NCI-H526 treated with DMSO at 0.1 percent for 48 hours (cell line): ENCODE measurements at places on chromosomes 11 and 22.
A peak's percentile ranks its signal among the peaks of the same experiment; 100 is the strongest.

DNA sequence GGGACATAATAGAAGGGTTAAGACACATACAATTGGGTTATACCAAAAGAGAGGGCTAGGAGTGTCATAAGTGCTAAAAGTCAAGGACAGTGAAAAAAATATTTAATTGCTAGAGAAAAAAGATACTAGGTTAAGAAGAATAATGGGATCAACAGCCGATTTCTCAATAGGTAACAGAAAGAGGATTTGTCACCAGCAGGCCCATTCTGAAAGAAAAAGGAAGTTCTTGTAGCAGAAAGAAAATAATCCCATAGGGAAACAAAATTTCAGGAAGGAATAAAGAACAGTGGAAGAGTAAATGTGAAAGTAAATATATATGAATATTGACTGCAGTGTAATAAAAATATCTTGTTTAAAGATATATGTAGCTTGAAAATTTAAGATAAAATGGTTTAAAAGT lies 43.3 kb upstream of the ADORA2A start:
- DNase-seq, result no peak

- no peak for DNase-seq
These were observed 43.0 kb upstream of the RTL6 start for GRCh38 chr22:44540756-44541670.

GRCh38 chr11:64210301-64211020 lies 3.9 kb downstream of the FERMT3 start:
- no peak for DNase-seq

GRCh38 chr11:70153133-70153727 lies 49.9 kb upstream of the FADD start:
- DNase-seq, result no peak

DNA sequence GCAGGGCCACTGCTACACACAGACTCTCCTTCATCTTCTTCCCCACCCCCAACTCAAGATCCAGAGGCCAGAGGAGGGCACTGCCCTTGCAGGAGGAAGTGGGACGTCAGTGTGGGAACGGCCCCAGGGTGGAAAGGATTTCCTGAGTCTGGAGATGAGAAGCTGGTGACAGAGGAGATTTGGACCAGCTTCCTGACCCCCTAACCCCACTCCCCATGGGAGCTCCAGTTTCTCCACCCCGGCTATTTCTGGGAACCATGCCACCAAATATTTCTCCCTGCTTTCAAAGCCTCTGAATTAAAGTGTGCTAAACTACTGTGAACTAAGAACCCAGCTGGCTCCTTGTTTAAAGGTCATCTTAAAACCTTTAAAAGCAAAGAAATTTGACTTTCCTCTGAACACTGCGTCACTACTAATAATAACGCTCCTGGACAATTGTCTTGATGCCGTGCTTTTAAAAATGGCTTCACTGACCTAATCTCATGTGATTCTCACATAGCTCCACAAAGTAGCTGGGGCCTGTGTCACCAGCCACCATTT lies 46.6 kb downstream of the CWC15 start:
- no peak for DNase-seq

GRCh38 chr11:86737737-86738136 lies 62.6 kb upstream of the PRSS23 start:
- no peak for DNase-seq

- no peak for DNase-seq
These were observed 33.9 kb upstream of the EIF3M start for GRCh38 chr11:32549611-32550187.

DNA sequence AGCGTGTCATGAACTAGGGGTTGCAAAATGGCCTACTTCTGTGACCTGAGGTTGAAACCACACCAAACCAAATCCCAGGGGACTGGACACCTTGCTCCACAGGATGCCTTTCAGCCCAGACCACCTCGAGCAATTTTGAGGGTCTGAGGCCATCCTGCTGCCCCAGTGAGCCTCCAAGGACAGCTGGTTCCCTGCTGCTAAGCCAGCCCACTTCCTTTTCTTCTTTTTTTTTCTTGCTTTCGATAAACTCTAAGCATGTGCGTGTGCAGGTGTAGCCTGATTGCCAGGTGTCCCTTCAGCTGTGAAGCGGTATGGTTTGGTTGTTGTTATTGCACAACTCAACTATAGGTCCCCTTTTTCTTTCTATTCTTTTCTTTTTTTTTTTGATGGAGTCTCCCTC lies 2.7 kb downstream of the CRYBB1 start:
- DNase-seq, result no peak

DNA sequence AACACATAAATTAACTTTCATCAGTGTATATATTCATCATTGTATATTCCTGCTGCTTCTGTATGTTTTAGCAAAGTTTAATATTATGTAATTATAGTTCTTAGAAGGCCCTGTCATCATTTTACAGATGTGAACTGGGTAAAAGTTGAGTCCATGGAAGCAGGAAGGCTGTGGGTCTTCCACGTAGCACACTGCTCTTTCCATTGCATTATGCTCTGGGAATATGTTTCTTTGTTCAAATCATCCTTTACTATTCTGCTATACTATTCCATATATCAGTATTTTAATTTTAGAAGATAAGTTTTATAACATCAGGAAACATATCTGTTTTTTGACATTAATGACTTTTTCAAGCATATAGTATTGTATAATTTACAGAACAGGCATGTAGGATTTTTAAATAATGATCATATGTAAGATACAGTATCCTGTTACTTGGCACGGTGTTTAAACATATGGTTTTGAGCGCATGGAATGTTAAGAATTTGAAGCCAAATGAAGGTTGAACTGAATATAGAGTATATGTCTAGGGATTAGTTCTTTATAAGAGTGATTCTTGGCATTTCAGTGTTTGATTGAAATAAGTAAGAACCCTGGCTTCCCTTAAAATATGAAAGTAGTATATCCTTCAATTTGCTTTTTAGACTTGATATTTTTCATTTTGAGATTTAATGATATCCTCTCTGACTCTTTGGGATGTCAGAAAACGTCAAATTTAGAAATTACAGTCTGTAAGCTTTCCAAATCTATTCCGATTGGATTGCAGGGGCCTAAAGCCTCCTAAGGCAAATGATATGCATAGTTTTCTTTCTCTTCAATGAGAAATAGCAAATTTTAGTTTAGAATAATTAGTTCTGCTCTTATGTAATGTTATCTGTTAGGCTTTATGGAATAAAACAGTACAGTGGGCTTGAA lies 8.6 kb downstream of the CCDC81 start:
- no peak for DNase-seq

DNA sequence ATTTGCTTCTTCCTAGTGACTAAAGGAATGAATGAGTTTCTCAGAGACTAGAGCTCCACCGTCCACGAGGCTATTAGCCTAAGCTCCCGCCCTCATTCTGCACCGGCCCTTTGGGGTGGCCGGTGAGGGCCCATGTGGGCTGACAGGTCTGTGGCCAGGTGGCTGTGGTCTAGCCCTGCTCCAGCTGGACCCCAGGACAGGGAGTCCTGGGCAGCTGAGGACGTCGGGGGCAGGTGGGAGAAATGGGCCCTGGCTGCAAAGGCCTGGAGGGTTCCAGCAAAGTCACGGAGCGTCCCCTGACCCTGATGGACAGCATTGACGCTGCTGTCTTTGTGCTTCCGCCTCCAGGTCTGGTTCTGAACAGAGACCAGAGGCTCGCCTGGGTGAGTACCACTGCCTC lies 12.2 kb downstream of the SERHL2 start:
- DNase-seq, result no peak

GRCh38 chr11:86160541-86161149 lies 83.9 kb upstream of the EED start:
- DNase-seq, result no peak

- DNase-seq, result no peak
These were observed 419.2 kb downstream of the TENM4 start for GRCh38 chr11:79021601-79022000.

GRCh38 chr11:34856251-34856650 lies 59.9 kb downstream of the APIP start:
- no peak for DNase-seq

- DNase-seq, result no peak
These were observed 51.0 kb downstream of the SYTL2 start for GRCh38 chr11:85759915-85760314.

DNA sequence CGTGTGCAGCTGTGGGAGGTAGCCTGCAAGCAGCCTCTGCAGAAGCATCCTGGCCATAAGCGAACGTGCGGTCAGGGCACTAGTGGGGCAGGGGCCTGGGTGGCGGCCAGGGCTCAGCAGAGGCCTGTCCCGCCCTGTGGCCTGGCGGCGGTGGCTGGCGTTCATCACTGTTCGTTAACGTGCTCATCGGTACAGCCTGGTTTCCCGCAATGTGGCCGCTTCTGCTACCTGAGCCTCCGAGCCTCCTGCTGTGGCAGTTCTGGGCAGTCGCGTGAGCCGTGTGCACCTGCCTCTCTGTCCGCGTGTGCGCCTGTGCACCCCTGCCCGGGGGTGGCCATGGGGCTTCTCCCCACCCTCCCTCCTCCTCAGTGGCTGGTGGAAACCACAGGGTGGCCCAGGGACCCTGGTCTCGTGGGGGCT lies 117.9 kb downstream of the KCNQ1OT1 start:
- no peak for DNase-seq

DNA sequence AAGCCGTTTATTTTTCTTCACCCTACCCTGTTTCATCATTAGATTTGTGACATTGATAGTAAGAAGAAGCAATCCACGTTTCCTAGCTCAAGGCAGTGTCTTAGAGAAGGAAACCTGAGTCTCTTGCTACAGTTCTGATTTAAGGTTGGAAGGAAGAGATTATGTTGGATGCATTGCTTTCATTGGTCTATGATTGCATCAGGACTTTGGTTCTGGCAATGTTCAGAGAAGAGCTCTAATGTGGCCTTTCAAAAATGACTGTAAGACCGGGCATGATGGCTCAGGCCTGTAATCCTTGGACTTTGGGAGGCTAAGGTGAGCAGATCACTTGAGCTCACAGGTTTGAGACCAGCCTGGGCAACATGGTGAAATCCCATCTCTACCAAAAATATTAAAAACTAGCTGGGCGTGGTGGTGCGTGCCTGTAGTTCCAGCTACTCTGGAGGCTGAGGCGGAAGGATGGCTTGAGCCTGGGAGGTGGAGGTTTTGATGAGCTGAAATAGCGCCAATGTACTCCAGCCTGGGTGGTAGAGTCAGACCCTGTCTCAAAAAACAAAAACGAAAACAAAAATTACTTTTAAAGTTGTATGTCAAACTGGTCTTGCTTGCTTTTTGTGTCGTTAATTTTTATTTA lies 4.1 kb downstream of the NUCB2 start:
- no peak for DNase-seq

- no peak for DNase-seq
These were observed 47.5 kb upstream of the AQP11 start for GRCh38 chr11:77542296-77542695.

DNA sequence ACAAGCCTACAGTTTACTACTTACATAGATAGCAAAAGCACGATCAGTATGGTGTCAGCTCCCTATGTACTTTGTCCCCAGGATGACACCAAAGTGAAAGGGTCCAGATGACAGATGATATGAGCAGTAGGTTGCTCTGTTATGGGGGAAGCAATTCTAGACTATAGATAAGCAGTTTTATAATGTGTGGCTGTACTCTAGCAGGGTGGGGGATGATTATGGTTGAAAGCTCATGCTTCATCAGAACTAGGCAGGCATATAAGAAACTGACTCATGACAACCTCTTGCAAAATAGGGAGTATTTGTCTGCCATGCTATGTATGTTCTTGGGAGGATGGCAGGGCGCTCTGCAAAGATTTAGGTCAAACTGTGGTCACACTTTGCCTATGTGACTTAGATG lies 158.2 kb upstream of the ZBED5 start:
- no peak for DNase-seq

- no peak for DNase-seq
These were observed 148.1 kb upstream of the BLID start for GRCh38 chr11:122264121-122264520.

- DNase-seq, result no peak
These were observed 46.9 kb downstream of the C22orf31 start for GRCh38 chr22:29014773-29015172.

DNA sequence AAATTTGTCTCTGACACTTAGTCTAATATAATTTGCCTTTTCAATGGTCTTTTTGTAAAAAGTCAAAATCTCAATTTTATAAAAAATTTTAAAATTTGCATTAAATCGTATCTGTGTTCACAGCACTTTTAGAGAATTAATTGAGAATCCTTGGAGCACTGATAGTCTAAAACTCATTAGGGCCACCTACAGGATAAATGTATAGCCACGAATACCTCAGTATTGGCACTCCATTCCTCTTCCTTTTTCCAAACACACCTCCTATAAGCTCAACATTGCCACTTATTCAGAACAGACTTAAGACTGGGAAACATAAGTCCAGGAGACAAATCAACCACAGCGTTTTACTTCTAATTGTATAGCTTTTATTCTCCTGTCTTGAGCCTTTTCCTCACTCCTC lies 776.0 kb upstream of the ARHGAP42 start:
- DNase-seq, result no peak

GRCh38 chr11:104841973-104842525 lies 56.2 kb downstream of the CASP12 start:
- DNase-seq, result no peak

DNA sequence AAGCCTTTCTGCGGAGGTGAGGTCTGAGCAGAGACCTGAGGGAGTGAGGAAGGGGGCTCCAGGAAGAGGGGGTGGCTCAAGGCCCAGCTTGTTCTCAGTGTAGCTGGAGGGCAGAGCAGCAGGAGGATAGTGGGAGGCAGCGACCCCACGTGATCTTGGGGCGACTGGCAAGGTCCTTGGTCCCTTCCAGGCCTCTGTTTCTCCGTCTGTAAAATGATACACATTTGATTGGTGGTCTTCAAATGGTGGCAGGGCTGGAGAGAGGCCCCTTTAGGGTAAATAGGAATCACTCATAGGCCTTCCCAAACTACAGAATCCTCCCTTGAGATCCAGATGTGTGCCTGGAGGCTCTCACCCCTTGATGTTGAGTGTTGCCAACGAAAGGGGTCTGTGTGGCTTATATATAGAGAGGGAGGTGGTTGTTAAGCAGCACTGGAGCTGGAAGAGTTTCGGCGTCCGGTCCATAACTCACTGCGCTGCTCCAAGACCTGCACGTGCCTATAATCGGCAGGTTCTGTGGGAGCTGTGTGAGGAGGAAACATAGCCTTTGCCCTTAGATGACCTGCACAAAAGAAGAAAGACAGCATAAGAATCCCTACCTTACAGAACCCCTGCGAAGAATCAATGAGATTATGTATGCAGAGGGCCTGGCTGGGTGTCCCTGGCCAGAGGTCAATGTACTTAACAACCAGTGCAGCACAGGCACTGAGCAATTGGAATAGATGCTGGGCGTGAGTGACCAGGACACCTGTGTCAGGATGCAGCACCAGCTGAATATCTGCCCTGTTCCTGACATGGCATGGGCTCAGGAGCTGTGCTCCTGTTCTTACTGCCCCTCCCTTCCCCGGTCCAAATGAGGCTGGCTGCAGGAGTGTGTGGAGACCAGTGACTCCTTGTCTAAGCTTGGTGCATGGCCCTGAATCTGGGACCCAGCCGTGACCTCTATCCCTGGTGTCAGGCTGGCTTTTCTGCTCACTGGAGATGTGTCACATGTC lies 28.7 kb downstream of the OTOG start:
- DNase-seq, result no peak

- DNase-seq, result peak; percentile 71
These were observed 9.6 kb downstream of the ADM start for GRCh38 chr11:10314199-10315072.

GRCh38 chr22:30486661-30487115 lies 14.9 kb upstream of the SEC14L3 start:
- DNase-seq, result no peak

- no peak for DNase-seq
These were observed 34.8 kb downstream of the NEU3 start for GRCh38 chr11:75023446-75024067.

GRCh38 chr11:122601141-122602125 lies 54.1 kb upstream of the UBASH3B start:
- no peak for DNase-seq
